AG04450 (cell line): ENCODE measurements at places on chromosomes 7 and 10. TPM values are rescaled to one million over a fixed set of nuclear protein-coding genes. Genes with fewer than 3 reads are reported as not detected.

DNA sequence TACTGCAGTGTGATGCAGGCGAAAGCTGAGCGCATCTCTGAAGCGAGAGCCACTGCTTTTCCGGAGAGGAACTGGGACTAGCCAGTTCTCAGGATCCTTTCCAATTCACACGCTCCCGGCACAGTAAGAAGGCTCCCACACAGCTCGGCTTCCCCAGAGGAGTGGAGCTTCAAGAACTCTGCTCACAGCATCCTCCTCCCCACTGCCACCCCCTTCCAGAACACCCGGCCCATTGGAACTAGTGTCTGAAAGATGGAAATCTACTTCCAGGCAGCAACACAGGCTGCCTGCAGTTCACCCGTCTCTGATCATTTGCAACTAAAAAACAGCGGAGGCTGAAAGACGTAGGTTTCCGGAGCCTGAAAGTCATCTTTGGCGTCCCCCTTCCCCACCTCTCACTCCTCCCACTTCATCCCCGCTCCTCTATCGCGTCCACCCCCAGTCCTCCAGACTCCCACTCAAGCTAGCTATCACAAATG, at the start of gene DGKB:
DGKB (minus strand) TSS at position 163 of the 479 bp plus-strand sequence.
- no peak for DNase-seq

DNA sequence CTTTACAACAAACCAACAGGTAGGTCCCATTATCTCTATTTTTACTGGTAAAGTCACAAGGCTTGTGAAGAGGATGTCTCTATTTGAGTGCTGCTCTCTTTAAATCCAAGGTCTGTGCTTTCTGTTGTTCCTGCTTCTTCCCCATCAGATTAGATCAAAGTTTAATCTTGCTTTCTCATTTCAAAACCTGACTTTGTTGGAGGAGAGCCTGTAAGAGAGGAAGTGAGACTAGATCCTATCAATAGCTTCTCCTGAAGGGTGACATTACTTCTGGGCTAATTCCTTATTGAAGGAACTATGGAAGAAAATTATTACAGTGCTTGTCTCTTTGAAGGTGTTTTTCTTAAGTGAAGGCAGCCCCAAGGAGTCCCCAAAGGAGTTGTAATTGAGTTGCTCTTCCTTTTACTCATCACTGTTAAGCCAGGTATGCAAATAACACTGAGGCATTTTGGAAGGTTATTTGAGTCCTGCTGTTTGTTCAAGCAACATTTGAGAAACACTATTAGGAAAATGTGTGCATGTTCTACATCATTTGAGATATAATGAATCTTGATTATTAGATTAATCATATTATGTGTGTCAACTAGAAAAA, 146.2 kb upstream of the MBL2 start:
- DNase-seq, result no peak

DNA sequence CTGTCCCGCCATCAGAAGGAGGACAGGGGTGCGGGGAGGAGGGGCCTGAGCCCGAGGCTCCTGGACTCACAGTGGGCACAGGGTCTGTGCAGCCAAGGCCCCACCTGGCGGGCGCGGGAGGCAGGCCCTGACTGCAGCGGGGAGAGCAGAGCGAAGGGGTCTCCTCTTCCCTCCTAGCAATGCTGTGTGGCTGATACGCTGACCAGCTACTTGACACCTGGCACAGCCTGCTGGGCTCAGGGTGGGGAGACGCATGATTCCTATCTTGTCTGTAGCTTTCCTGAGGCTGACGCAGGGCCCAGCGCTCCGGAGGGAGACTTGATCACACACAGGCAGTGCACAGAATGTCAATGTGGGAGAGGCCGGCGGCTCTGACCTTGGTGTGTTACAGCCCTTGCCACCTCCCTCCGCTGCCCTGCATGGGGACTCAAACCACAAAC, 174.9 kb downstream of the ELFN1 start:
- no peak for DNase-seq

The TUBB8 gene
- 0.20 TPM in 1 of 2 replicates, not detected in the other for polyA plus RNA-seq

DNA sequence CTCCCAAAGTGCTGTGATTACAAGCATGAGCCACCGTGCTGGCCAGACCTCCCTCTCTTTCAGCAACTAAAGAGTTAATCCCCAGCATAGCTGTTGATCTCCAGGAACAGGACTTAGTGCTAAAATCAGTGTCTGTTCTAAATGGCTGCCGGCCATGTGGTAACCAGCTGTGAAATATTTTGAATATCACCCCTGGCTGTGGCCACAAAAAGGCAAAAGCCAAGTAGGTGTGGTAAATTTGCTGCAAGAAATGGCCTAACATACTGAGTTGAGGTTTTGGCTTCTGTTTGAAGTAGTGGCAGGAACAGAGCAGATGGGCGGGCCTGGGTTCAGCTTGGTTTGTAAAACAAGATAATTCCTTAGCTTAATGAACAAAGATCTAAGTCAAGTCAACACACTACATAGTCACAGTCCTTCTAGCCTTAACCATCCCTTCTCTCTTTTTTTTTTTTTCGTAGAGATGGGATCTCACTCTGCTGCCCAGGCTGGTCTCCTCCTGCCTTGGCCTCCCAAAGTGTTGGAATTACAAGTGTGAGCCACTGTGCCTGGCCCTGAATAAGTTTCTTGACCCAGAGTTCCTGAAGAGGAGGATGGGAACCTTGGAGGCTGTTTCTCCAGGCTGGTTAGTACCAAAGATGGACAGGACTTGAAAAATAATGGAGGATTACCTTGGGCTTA, 22.7 kb upstream of the AGFG2 start:
- peak; percentile 64 for DNase-seq

GRCh38 chr10:57218382-57218781, 857.3 kb upstream of the ZWINT start:
- no peak for DNase-seq

DNA sequence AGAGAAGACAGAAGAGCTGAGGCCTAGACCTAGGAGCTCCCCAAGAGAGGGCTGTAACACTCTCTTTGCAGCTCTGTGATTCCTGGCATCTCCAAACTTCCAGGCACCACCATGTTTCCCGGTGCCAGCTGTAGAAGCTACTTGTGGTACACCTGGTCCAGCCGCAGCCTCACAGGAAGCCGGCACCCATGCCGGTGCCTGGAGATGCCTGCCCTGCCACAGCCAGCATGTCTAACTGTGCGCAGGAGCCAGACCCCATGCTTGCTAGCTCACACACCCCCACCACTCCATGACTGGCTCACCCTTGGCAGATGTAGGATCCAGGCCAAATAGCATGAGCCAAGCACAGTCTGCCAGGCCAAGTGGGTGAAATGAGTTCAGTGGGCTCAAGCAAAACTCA, 211.7 kb upstream of the GNAI1 start:
- no peak for DNase-seq

DNA sequence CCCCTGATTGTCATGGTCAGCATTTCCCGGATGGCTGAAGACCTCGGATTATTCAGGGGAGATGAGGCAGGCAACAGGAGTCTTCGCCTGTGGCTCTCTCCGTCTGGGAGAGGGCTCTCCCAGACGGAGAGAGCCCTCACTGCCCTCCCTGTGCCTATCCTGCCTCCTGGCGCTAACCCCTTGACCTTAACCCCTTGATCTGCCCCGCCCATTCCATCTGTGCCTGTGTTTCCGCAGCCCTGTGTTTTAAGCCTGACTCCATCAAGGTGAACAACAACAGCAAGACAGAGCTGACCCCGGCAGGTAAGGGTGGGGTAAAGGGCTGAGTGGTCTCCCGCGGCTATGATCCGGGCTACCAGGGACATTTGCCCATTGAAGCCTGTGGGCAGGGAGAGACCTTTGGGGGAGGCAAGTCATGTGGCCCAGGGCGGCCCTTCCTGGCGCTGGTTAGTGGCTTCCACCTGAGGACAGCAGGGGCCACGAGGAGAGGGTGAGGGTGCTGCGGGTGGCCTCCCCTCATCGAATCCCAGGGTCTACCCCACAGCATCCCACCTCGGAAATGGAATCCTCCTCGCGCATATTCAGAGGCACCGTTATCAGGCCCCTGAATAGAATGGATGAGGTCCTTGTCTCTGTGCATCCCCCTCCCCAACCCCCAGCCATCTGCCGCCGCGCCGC, 4.2 kb upstream of the MUC12 start:
- no peak for DNase-seq

- no peak for DNase-seq
Measured at GRCh38 chr10:48498940-48499510, 105.8 kb downstream of the ARHGAP22 start.

GRCh38 chr10:2425320-2425719, 642.0 kb upstream of the PFKP start:
- no peak for DNase-seq

DNA sequence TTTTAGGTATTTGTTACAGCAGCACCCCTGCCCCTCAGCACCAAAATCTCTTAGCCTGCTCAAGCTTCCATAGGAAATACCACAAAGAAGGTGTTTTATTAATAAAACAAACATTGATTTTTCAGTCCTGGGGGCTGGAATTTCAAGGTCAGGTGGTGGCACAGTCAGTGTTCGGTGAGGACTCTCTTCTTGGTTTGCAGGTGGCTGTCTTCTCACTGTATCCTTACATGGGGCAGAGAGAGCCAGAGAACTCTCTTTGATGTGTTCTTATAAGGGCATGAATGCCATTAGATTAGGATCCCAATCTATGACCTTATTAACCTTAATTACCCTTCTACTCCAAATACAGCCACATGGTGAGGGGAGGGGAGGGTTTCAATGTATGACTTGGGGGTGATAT, 112.3 kb upstream of the PFKP start:
- DNase-seq, result no peak

The UNC5B gene
- 8.1 and 10.2 TPM in 2 replicates for polyA plus RNA-seq

GRCh38 chr7:139600306-139600705, 76.8 kb downstream of the CLEC2L start:
- DNase-seq, result no peak

DNA sequence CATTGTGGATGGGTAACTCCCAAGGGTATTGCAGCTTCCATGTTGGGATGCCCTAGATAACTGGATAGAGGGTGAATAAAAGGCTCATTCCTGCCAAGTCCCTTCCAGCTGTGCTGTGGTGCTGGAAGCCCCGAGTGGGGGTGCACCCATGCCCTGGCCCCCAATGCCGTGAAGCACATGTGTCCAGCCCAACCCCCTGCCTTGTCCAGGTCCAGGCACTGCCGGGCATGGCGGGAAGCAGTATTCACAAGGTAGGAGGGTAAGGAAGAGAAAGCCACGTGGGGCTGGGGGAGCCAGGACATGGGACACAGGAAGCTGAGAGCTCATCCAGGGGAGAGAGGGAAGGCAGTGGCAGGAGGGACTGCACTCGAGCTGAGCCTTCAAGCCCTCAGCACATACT, 148.2 kb upstream of the CDCA7L start:
- DNase-seq, result no peak

- DNase-seq, result no peak
Measured at GRCh38 chr10:76882245-76882644, 755.4 kb downstream of the KCNMA1 start.

GRCh38 chr10:26043469-26043868, 109.4 kb downstream of the MYO3A start:
- no peak for DNase-seq

The TMEM178B gene
- 0.01 TPM in 2 replicates for polyA plus RNA-seq

GRCh38 chr10:118851062-118852035, 96.6 kb upstream of the CACUL1 start:
- no peak for DNase-seq

- DNase-seq, result no peak
Measured at GRCh38 chr10:73229567-73229966, 17.5 kb downstream of the DNAJC9 start.

DNA sequence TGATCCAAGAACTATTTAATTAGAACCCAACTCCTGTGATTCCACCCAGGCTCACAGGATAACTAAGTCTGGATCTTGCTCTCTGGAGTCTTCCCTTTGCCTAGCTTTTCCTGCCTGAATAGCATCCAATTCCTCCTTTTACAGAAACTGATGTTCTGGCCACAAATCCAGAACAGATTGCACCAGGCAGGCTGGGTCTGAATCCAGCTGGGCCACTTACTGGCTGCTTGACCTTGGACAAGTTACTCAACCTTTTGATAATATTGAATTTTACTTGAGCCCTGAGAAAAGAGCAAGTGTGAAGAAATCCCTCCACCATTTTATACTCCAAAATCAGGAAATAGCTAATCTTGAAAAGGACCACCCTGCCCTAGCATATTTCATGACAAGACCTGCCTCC, 55.5 kb upstream of the SLC35G1 start:
- no peak for DNase-seq

The AGAP5 gene
- 2.9 and 3.3 TPM in 2 replicates for polyA plus RNA-seq

- DNase-seq, result no peak
Measured at GRCh38 chr7:4065190-4065589, 616.9 kb upstream of the FOXK1 start.

- DNase-seq, result no peak
Measured at GRCh38 chr10:52818019-52818418, 45.4 kb upstream of the MBL2 start.

DNA sequence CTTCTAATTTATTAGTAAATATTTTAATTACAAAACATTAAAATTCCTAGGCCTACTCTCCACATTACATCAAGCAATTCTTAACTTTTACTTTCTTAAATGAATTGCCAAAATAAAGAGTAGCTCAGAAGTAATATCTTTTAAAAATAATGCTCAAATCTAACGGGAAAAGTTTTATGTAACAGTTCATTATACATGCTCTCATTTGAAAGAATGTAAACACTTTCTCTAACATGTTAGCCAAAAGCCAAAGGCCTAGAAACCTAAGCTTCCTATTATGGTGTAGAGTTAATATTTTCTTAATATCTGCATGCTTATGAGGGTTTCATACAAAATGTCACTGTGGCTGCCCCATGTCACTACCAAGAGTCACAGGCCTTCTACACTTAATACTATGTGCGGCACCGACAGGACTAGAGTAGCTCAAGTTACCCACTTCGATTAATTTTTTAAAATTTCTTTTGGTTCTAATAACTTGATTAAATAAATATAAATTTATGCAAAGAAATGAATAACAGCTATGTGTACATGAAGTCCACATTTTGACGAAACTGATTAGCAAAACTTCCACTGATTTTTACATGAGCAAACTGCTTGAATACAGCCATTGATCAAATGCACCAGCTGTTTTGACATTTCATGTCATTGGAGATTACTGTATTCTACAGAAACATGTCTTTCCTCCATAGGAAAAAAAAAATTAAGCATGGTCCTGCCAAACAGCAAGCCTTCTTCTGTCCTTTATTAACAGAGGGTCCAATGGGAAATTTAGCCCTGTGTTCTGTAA, 3.5 kb downstream of the COBL start:
- no peak for DNase-seq

DNA sequence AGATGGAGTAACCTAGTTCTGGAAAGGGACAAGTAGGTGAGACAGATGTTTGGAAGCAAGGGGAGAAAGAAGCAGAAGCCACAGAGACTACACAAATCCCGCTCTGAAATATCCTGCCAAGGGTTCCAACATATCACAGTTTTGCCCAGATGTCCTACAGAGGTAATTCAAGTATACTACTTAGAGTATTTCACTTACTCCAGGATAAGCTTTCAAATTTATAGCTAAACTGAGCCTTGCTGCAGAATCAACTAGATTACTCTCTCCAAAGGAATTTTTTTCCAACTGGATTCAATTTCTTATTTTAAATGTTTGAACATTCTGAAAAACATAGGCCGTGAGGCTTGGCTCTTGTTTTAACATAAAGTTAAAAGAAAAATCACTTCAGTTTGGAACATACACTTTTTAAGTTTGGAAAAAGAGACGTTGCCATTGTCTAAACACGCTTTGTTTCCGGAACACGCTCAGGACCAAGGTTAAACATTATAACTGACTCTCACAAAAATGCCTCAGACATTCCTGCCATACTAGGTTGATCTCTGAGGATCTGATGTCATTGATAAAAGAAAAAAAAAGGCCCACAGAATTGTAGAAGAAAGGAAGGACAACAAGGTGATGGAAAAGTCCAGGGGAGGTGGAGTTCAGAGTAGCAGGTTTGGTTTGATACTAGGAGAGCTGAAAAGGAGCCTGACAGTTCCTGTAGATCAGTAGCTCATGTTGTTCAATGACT, 74.8 kb downstream of the FAM185A start:
- no peak for DNase-seq
